SJCRH30 (cell line): ENCODE measurements at places on chromosomes 4 and X.
A peak's percentile ranks its signal among the peaks of the same experiment; 100 is the strongest.

- H3K4me1 ChIP-seq: no peaks in the 10 kb centered on the region
- no peak overlapping the region for H3K27ac ChIP-seq
- no peak overlapping the region for H3K4me3 ChIP-seq
- no peaks in the 10 kb centered on the region for H3K36me3 ChIP-seq
Measured at GRCh38 chr4:74473155-74473811, 28.3 kb downstream of the AREG start.

GRCh38 chrX:85378461-85378860, 1.0 kb downstream of the POF1B start:
- no peaks in the 10 kb centered on the region for H3K27me3 ChIP-seq
- H3K4me3 ChIP-seq: peak overlapping the region; percentile 56
- no peaks in the 10 kb centered on the region for H3K4me1 ChIP-seq
- no peak for DNase-seq
- peak overlapping the region; percentile 81 for H3K27ac ChIP-seq
- no peaks in the 10 kb centered on the region for H3K36me3 ChIP-seq

GRCh38 chr4:24988776-24989175, 42.0 kb downstream of the LGI2 start:
- H3K4me3 ChIP-seq: no peak overlapping the region
- H3K27ac ChIP-seq: no peak overlapping the region
- DNase-seq: peak; percentile 69
- no peaks in the 10 kb centered on the region for H3K36me3 ChIP-seq
- no peaks in the 10 kb centered on the region for H3K27me3 ChIP-seq
- H3K4me1 ChIP-seq: no peaks in the 10 kb centered on the region

GRCh38 chr4:188437535-188437934, 298.3 kb downstream of the TRIML1 start:
- no peaks in the 10 kb centered on the region for H3K36me3 ChIP-seq
- no peak for DNase-seq
- no peak overlapping the region for H3K4me3 ChIP-seq
- no peaks in the 10 kb centered on the region for H3K27me3 ChIP-seq

DNA sequence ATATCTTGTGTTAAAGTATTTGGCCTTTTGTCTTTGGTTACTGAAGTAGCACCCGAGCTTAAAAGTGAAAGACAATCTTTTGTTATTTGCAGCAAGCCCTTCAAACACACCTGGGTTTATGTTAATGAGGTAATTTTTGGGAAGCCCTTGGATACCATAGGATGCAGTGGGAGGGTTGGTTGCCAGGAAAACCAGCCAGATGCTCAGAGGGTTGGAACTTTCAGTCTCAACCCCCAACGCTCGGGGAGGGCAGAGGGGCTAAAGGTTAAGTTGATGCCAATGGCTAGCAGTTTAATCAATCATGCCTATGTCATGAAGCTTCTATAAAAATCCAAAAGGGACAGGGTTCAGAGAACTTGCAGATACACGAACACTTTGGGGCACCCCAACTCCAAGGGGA, 17.2 kb upstream of the GPR173 start:
- H3K4me1 ChIP-seq: no peaks in the 10 kb centered on the region
- H3K27ac ChIP-seq: no peak overlapping the region
- H3K4me3 ChIP-seq: no peak overlapping the region
- H3K27me3 ChIP-seq: no peaks in the 10 kb centered on the region
- no peaks in the 10 kb centered on the region for H3K36me3 ChIP-seq
- no peak for DNase-seq

DNA sequence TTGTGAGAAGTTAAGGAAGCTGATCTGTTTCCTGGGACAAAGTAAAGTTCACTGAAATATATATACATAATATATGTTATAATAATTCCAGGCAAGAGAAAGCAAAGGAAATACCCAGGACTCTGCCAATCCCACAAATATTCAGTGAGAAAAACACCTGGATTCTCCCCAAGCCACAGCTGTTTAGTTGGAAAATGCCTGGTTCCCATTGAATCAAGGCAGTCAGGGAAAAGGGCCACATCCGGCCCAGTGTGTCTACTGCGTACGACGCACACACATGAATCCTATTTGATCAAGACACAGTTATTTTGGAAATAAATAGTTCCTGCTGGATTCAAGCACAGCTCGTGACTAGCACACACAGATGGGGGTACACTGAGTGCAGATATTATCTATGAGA, 6.3 kb upstream of the DCHS2 start:
- no peak overlapping the region for H3K4me3 ChIP-seq
- H3K36me3 ChIP-seq: no peaks in the 10 kb centered on the region
- H3K4me1 ChIP-seq: no peaks in the 10 kb centered on the region
- no peaks in the 10 kb centered on the region for H3K27me3 ChIP-seq

GRCh38 chrX:133677123-133678063, 262.1 kb upstream of the GPC4 start:
- no peak overlapping the region for H3K27ac ChIP-seq
- H3K36me3 ChIP-seq: no peaks in the 10 kb centered on the region
- H3K4me1 ChIP-seq: no peaks in the 10 kb centered on the region

GRCh38 chr4:118112117-118113046, 78.1 kb downstream of the NDST3 start:
- H3K4me3 ChIP-seq: no peak overlapping the region
- no peak overlapping the region for H3K27ac ChIP-seq
- DNase-seq: no peak
- H3K36me3 ChIP-seq: no peaks in the 10 kb centered on the region
- H3K27me3 ChIP-seq: no peaks in the 10 kb centered on the region

GRCh38 chrX:120260369-120260768, 9.8 kb downstream of the ZBTB33 start:
- no peaks in the 10 kb centered on the region for H3K4me1 ChIP-seq
- H3K4me3 ChIP-seq: no peak overlapping the region
- no peak for DNase-seq
- H3K36me3 ChIP-seq: peaks cover 14% of the 10 kb centered on the region

- no peaks in the 10 kb centered on the region for H3K27me3 ChIP-seq
- H3K4me3 ChIP-seq: peak overlapping the region; percentile 85
- DNase-seq: no peak
- H3K4me1 ChIP-seq: peaks cover 17% of the 10 kb centered on the region
Measured at GRCh38 chr4:2962614-2963174, 512 bp downstream of the NOP14 start.

DNA sequence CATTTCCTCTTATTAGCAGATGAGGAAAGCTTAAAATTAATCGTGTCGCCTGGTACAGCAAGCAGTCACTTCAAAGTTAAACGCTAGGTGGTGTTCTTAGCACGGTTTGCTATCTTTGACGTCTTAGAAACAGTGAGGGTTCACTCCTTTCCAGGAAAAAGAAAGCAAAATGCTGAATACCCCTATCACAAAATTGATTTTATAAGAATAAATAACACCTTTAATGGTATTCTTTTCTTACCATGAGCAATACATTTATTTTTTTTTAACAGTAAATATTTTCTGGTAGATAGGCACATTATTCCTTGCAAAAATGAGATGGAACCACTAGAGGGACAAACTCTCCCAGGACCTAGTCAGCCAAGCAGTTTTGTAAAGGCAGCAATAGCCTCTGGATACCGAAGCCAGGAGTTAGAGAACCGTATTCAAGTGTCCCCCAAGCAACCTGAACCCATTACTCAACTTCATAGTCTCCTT, 153.9 kb downstream of the KDR start:
- H3K4me3 ChIP-seq: no peak overlapping the region
- H3K27me3 ChIP-seq: no peaks in the 10 kb centered on the region
- DNase-seq: peak; percentile 74
- no peaks in the 10 kb centered on the region for H3K36me3 ChIP-seq

- no peak overlapping the region for H3K27ac ChIP-seq
- DNase-seq: no peak
- no peaks in the 10 kb centered on the region for H3K4me1 ChIP-seq
- H3K4me3 ChIP-seq: no peak overlapping the region
- H3K36me3 ChIP-seq: no peaks in the 10 kb centered on the region
Measured at GRCh38 chrX:10798041-10798440, 177.7 kb upstream of the MID1 start.

DNA sequence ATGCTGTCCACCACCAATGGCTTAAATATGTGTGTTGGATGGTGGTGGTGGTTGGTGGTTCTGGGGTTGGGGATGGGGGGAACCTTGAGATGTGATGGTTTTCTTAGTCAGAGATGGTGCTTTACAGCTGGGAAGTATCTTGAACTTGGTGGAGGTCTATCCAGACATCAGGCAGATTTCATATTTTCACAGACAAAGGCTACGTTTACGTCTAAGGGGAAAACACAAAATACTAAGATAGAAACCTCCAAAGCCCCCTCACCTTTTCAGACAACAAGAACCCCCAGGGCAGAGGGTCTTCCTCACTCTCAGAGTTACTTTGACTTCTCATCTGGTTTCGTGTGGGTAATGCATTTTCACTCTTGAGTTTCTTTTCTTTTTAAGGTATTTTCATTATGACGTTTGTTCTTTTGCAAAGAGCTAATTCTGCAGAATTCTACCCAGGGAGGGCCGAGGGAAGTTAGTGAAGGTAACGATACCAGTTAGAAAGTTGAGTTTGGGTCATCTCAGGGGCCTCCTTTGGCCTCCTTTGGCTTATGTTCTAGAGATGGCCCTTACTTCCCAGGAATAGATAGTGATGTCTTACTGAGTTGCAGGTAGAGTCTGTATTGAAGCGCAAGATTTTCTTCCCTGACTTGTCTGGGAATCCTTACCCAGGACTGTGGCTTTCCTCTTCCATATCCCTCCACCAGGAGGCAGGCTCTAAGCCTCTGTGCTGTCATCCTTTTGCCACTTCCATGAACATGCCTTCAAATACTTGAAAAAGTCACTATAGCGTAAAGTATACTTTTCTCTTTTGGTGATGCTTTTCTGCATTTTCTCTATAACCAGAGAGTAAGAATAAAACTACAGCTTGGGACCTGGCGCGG, 31.9 kb downstream of the RHOH start:
- no peaks in the 10 kb centered on the region; the same call in 1 of the 2 replicates for H3K27me3 ChIP-seq
- H3K4me3 ChIP-seq: no peak overlapping the region
- H3K27ac ChIP-seq: no peak overlapping the region

GRCh38 chr4:97144199-97144598, 999.1 kb downstream of the STPG2 start:
- no peak overlapping the region for H3K4me3 ChIP-seq
- no peaks in the 10 kb centered on the region for H3K27me3 ChIP-seq
- H3K36me3 ChIP-seq: no peaks in the 10 kb centered on the region
- H3K27ac ChIP-seq: no peak overlapping the region
- no peaks in the 10 kb centered on the region for H3K4me1 ChIP-seq

- no peaks in the 10 kb centered on the region for H3K4me1 ChIP-seq
- no peaks in the 10 kb centered on the region for H3K27me3 ChIP-seq
- DNase-seq: no peak
- H3K27ac ChIP-seq: no peak overlapping the region
Measured at GRCh38 chr4:5276475-5277075, 225.3 kb downstream of the STK32B start.

DNA sequence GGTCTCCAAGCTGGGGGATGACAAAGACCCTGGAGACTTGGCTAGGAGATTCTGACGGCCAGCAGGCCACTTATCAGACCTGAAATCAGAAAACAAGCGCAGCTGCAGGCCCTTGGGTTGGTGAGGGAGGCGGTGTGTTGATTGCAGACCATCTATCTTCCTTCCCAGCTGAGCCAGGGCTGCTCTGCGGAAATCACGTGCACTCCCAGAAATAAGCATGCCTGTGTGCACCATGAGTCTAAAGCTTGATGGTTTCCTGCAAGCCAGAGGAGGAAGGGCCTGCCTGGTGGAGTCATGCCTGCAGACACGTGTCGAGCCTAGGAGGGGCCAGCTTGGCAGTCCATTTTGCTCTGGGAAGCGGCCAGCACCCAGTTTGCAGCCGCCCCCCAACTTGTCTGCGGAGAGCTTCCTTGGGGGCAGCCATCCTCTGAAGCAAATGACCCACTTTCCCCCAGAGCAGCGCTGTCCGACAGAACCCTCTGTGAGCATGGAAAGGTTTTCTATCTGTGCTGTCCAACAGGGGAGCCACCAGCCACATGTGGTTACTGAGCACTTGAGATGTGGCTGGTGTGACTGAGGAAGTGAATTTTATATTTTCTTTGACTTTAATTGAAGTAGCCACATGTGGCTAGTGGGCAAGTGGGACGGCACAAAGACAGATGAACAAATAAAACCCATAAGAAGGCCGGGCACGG, 175.7 kb upstream of the BCOR start:
- H3K27me3 ChIP-seq: no peaks in the 10 kb centered on the region
- H3K4me3 ChIP-seq: no peak overlapping the region
- DNase-seq: no peak
- peaks cover 2% of the 10 kb centered on the region; the same call in 1 of the 2 replicates for H3K4me1 ChIP-seq
- no peaks in the 10 kb centered on the region for H3K36me3 ChIP-seq

DNA sequence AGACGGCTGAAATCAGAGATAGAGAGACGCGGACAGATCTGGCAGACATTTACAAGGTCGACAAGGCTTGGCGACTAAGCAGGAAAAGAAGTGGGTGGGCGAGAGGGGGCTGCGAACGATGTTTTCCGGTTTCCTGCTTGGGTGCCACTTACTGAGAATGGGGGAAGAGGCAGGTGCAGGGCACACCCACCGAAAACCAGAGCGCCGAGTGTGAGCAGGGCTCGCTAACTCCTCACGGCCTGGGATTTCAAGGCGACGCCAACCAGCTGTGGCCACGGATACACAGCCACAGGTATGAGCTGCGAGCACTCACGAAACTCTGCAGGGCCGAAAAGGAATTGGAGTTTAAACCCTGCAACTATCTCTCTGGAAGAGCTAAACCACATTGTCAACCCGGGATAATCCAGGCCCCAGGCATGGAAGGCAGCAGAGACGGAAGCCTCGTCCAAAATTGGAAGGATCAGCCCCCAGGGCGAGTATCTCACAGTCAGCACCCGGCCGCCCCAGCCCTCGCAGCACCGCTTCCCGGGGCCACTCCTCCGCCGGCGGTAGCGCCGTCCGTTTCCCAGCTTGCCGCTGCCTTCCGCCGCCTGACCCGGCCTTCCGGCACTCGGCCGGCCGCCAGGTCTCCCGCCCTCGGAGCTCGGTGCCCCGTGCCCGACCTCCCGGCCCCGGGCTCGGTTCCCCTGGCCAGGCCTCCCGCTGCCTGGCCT, 778 bp downstream of the CASP3 start:
- peaks cover 8% of the 10 kb centered on the region for H3K4me1 ChIP-seq
- H3K4me3 ChIP-seq: peak overlapping the region; percentile 97
- no peaks in the 10 kb centered on the region for H3K27me3 ChIP-seq
- peak; percentile 43 for DNase-seq
- H3K36me3 ChIP-seq: peaks cover 6% of the 10 kb centered on the region; the same call in 1 of the 2 replicates

DNA sequence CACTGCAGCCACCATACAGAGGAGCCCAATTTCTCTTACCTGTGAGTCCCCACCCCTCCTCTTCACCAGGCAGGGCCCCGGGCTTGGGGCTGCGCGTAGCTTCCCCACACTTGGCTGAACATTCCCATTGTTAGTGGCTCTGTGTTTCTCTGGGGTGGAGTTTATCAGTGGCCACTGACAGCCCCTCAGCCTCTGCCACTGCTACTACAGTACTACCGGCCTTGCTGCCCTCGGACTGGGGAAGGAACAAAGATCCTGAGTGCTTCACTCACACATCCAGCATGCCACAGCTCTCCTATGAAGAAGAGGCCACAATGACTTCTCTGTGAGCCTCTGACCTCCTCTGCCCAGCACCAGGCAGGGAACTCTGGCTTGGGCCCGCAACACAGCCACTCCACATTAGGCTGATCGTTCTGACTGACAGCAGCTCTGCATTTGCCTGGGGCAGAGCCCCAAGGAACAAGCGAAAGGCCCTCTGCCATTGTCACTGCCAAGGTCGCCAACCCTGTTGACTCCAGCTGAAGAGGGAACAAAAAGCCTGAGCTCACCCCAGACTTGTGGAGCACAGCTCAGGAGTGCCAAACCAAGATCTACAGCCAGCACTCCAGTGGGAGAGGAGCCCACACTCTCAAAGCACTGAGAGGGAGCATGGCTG, 24.0 kb downstream of the ABCB7 start:
- no peaks in the 10 kb centered on the region; the same call in 1 of the 2 replicates for H3K36me3 ChIP-seq
- no peak overlapping the region for H3K27ac ChIP-seq
- H3K4me3 ChIP-seq: no peak overlapping the region
- no peak for DNase-seq
- H3K4me1 ChIP-seq: peaks cover 2% of the 10 kb centered on the region

- no peak overlapping the region for H3K27ac ChIP-seq
- no peaks in the 10 kb centered on the region for H3K4me1 ChIP-seq
- DNase-seq: no peak
- no peaks in the 10 kb centered on the region for H3K36me3 ChIP-seq
Measured at GRCh38 chr4:188053302-188053701, 56.1 kb downstream of the TRIML2 start.
